Fibroblast of skin of left quadriceps (primary cell): ENCODE measurements at places on chromosomes 2 and 18.

DNA sequence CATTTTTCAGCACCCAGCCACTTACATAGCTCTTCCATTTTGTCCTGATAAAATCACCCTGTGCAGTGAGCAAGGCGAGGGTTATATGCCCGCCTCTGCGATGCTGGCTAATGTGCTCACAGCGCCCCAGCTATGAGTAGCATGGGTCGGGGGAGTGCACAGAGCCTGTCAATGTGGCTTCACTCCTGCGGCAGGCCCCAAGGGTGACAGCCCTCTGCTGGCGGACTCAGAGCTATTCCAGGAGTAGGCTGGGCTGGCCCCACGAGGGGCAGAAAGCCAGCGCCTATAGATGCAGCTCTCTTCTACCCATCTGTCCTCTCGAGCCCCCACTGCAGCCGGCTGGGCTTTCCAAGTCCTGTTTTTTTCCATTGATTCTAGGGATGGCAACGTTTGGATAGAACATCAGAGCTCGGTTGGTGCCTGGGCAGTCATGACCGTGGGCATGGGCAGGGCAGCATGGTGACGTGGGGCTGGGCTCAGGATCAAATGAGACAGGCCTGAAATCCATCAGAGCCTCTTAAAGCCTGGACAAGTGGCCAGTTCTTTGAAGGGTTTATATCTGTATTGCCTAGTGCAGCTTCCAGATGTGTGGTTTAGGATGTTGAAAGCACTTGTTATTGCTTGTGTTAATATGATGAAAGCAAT, 134.7 kb downstream of the MCFD2 start:
- no peak for DNase-seq

DNA sequence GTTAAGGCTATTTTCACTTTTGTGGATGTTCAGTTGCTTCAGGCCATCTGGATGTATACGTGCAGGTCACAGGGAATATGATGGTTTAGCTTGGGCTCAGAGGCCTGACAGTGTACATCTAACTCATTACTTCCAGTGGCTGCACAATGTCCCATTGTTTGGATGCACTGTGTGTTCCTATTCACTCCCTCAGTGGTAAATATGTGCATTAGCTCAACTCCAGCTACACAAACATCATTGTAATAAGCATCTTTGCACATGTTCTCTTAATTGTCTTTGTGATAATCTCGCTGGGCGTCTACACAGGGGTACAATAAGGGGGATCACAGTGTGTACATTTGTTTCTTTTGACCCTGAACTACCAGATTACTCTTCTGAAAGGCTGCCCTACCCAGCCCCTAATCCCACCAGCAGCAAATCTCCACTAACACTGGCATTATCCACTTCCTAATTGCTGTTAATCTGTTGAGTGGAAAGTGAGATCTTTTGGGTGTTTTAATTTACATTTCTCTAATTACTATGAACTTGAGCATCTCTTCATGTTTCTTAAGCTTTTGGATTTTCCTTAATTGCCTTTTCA, 56.1 kb upstream of the POLE4 start:
- no peak for DNase-seq

DNA sequence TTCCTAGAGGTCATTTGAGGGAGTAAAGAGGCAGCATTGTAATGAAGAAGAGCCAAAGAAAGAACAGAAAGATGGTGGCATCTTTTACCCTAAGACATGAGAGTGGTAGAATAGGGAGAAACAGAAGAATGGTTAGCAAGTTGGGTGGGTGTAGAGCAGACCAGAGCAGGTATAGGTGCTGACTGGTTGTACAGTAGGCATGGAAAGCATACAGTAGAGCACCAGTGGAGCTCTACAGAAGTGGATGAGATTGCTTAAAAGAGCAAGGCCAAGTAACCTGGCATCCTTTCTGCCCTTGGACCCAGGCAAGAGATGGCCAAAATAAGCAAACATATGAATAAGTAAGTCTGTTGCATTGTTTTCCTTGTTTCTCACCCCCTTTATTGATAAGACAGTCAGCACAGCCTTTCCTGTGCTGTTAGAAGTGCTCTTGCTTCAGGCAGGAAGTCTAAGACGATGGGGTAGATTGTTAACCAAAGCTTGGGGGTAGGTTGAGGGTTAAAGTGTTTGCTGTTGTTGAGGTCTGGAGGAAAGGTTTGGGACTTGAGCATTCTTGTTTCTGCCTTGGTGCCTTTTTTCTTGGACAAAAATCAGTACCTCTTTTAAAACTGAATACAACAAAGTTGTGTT, 76.9 kb downstream of the DIS3L2 start:
- DNase-seq: no peak

DNA sequence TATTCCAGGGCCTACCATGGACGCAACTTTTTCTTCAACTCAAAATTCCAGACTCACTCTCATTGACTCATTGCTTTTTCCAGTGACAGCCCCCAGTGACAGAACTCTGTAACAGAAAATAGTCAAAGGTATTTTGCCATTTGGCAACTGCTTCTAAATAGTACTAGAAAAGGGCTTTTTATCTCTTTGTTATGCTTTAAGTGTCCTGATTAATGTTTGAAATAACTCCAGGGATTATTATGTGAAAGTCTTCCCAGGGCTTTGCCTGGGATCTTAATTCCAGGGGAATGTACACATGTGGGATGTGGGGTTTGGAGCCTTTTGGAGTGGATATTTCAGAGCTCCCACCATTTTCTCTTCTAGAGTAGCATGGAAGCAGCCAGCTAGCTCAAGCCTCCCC, 198.8 kb downstream of the KCNS3 start:
- peak; percentile 17 for DNase-seq

DNA sequence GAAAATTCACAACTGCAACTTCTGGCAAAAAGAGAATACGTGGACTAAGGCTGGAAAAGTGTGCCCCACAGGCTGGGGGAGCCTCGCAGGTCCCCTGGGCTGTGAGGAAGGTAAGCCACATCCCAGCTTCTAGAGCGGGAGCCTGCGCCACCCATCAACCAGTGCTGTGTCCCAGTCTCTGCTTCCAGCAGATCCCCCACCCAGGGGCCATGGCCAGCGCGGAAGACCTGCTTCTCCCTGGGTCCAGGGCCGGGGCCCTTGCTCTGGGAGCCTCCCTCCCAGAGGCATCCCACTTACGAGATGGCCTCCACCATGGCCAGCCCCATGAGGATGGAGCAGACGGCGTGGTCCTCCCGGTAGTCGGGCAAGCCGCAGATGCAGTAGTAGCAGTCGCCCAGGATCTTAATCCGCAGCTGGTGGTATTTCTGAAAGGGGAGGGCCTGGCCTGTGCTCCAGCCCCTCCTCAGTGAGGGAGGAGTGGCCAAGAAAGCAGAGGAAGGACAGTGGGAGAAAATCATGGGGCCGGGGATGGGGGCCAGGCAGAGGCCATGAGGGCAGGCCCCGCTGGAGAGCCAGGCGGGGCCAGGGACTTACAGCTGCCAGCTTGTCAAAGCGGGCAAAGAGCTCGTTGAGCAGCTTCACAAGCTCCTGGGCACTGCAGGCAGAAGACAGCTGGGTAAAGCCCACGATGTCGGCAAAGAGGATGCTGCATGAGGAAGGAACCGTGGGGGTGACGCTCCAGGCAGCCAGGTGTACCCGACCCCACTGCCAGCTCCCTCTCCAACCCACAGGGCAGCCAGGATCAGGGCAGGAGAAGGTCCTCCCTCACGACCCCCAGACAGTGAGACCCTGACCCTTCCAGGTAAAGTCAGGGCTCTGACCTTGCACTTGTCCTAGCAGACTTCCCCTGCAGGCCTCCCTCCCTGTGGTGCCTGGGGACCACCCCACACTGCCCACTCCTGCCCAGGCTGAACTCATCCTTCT, 48.0 kb downstream of the CENPO start:
- no peak for DNase-seq

DNA sequence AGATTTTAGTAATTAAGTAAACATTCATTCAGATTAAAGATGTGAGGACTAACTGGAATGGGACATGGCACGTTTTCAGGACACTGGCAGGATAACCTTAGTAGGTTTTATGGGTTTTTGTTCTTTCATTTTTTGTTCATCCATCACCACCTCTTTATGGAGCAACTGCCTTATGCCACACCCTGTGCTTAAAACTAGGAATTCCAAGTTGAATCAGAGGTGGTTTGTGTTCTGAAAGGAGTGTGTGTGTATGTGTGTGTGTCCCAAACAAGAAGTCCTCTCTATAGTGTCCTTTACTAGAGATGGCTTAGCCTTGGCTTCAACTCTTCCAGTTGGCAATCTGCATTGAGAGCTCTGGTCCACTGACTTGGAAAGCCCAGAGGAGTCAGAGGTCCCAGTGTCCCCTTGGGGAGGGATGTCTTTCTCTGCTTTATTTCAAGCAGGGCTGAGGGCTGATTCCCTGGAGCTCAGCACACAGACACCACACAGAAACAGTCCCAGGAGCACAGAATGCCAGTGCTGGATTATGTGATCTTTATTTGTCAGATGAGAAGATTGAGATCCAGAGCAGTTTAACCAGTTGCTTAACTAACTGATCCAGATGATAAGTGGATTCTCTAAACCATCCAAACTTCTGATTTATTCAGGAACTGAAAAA, 25.2 kb downstream of the RHOB start:
- no peak for DNase-seq

DNA sequence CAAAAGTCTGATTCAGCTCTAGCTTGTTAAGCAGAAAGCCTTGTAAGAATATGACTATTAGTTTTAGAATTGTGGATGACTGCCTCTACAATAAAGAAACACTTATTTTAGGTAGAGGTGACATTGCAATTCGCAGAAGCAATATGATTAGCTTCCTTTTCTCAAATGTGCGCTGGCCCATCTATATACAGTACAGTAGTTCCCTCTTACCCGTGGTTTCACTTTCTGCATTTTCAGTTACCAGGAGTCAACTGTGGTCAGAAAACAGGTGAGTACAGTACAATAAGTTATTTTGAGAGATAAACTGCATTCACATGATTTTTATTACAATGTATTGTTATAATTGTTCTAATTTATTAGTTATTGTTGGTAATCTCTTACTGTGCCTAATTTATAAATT, 405.1 kb downstream of the GPD2 start:
- DNase-seq: no peak
